ENCODE measurements at places on chromosomes 1 and 21. TPM values are rescaled to one million over a fixed set of nuclear protein-coding genes. Genes with fewer than 3 reads are reported as not detected.

The SELP gene
- not detected for total RNA-seq

The ARHGAP29 gene
- total RNA-seq, result 166 TPM

The NBPF8 gene
- total RNA-seq, result 19.3 TPM

GRCh38 chr21:31354604-31355443 lies 10.8 kb upstream of the TIAM1 start:
- DNase-seq, result peak; percentile 99
- H3K27me3 ChIP-seq, result no peaks in the 10 kb centered on the region
- peak overlapping the region; percentile 94 for H3K27ac ChIP-seq
- H3K4me1 ChIP-seq, result peaks cover 49% of the 10 kb centered on the region
- H3K36me3 ChIP-seq, result no peaks in the 10 kb centered on the region
- H3K4me3 ChIP-seq, result no peak overlapping the region

- no peak for DNase-seq
- H3K4me1 ChIP-seq, result no peaks in the 10 kb centered on the region
- no peak overlapping the region for H3K4me3 ChIP-seq
- H3K27ac ChIP-seq, result no peak overlapping the region
Observed at GRCh38 chr1:30765556-30766434, 8.2 kb upstream of the LAPTM5 start.

DNA sequence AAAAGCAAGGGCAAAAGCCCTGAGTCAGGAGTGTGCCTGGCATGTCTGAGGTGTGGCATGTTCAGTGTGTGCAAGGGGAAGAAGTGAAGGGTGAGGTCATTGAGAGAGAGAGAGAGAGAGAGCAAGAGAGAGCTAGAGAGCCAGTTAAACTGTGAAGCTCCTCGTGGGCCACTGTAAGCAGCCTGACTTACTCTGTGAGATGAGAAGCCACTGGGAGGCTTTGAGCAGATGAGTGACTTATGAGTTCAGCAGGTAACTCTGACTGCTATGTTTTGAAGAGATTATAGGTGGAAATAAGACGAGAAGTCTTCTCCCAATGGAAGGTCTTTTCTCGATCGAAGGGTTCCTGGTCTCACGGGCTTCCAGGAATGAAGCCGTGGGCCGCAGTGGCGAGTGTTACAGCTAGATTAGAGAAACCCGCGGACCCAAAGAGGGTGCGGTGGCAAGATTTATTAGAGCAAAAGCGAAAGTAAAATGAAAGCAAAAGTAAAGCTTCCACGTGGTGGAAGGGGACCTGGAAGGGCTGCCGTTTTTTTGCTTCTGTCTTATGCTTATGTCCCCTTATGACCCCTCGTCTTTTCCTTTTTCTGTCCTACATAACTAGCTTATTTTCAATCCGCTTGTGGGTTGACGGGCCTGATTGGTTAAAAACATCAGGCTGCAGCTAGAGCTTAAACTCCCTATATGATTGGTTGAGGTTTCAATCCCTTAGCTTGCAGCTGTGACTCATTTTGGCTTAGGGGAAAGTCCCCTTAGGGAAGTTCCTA lies 323.1 kb upstream of the FAM78B start:
- no peaks in the 10 kb centered on the region for H3K27me3 ChIP-seq
- DNase-seq, result peak; percentile 74
- H3K27ac ChIP-seq, result peak overlapping the region; percentile 68
- no peaks in the 10 kb centered on the region for H3K36me3 ChIP-seq
- peaks cover 38% of the 10 kb centered on the region for H3K4me1 ChIP-seq
- peak overlapping the region; percentile 66 for H3K4me3 ChIP-seq

Measured in PC-3 (cell line).